NCI-H524 (cell line): ENCODE measurements at places on chromosomes 13 and 19.
A peak's percentile ranks its signal among the peaks of the same experiment; 100 is the strongest.

DNA sequence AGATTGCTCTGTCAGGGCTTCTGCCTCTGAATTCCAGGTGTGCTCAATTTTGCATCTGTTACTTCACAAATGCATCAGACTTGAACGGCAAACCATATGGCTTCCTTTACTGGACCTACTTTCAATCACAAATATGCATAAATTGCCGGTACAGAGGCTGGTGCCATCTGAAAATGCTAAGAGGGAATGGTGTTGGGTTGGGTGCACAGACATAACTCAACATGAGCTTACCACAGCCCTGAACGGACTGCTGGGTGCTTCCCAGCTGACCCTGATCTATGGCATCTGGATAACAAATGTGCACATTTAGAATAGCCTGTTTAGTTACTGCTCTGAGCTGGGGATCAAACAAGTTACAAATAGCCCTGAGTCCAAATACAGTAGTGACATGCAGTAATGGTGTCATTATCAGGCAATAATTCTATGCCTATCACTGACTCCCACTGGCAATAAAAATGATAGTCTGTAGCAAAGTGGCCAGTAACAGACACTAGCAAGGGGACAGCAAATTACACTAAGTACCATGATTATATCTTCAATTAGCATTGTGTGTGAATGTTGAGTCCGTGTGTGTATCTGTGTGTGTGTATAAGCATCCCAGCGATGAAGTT lies 927.3 kb downstream of the DIAPH3 start:
- DNase-seq, result peak; percentile 45

DNA sequence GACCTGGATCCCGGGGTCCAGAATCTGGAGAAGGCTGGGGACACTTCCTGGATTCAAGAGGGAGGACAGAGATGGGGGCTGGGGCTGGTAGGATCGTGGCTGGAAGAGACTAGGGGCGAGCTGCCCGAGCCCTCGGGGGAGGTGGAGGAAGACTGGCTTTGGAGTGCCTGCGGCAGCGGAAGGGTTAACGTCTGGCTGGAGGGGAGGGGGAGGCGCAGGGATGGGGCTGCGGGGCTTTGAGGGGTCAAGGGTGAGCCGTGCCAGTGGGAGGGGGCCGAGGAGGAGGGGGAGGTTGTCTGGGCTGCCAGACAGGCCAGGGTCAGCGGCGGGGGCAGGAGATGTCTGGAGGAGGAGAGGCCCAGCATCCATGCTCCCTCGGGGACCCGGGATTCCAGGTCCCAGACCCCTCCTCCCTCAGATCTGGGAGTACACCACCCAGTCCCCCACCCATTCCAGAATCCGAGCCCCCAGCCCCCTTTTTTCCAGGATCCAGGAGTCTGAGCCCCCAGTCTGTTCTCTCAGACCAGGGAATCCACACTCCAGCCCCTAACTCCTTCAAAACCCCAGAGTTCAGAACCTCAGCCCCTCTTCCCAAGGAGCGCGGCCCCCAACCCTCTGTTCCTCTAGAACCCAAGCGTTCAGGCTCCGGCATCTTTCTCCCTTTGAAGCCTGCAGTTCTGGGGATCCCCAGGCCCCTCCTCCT lies 3.2 kb upstream of the SPACA6 start:
- no peak for DNase-seq

- no peak for DNase-seq
These were observed 87.9 kb upstream of the POSTN start for GRCh38 chr13:37686501-37686900.

DNA sequence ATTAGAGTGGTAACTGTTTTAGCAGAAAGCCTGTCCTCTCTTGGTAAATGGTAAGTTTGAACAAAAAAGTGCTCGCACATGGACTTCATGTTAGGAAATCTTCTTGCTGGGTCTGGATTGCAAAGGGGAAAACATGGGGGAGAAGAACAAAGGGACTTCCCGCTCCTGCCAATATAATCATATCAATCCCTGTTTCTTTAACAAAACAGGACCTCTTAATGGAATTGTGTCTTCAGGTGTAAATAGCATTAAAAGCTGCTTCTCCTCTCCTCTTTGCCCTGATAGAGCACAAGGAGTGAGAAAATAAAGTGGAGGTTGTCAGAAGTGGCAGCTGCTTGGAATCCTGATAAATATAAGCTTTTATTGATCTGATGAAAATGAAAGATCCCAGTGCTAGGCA lies 20.4 kb upstream of the ZNF536 start:
- no peak for DNase-seq

DNA sequence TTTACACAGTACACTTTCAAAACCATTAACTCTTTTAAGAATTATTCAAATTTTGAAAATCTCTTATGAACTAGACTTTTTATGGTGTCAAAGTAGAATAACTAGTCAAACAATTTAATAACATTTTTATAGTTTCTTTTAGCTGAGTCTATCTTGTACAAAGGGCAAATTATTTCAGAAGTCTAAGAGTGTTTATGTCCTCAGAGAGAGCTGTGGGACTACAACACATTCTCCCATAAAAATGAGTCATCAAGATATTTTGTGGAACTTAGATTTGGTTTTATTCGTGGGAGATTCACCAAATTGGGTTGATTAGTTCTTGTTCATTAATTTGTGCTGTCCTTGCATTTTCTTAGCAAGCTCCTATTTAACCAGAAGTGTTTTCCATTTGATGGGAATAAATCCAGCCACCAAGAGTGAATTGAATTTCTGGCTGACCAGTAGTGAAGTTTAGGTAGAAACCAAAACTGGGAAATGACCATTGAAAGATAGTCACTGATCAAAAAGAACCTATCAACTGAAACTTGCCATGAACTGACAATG lies 291.0 kb downstream of the DLEU7 start:
- no peak for DNase-seq

- DNase-seq, result no peak
These were observed 79.6 kb downstream of the DACH1 start for GRCh38 chr13:71787414-71787813.

DNA sequence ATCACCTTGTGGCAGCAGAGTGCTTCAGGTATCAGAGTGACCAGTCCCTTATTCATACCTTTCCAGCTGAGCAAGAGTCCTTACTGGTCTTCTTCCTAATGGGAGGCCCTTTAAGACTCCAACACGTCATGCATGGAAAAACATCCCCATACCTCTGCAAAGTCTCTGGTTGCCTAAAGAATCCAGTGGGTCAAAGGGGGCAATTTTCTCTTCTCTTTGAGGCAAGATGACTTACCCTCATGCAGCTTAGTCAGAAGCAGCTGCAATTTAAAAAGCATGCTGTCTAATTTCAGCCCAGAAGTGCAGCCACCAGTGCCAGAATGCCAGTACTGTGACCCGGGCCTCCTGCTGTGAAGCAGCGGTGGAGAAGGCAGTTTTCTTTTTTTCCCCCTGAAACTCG lies 18.7 kb downstream of the PPP5C start:
- DNase-seq, result no peak
